ENCODE measurements at places on chromosomes 6 and 20. TPM values are rescaled to one million over a fixed set of nuclear protein-coding genes. Genes with fewer than 3 reads are reported as not detected.
A peak's percentile ranks its signal among the peaks of the same experiment; 100 is the strongest.

DNA sequence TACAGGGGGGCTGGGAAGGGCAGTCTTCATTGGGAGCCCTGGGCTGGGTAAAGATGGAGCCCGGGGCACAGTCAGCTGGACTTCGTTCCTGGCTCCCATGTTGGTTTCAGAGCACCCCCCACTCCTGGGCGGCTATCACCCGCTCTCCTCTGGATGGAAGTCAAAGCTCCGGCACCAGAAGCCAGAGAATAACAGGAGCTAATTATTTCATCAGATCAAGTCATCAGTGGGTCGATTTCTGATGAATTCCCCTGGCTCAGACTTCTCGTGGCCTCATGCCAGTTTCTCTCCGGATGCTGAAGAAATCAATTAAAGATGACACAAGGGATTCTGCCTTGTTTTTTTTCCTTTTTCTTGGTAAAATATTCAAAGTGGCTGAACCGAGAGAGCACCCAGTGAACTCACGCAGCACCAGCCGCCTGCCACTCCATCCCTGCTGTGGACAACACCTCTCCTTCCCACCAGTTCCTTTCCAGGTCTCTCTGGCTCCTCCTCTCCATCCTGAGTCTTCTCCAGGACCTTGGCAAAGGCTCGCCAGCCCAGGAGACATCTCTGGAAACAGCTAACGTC, 22.5 kb downstream of the SULF2 start:
- no peak for DNase-seq

GRCh38 chr6:11727998-11728961, 50.3 kb downstream of the ADTRP start:
- no peak for DNase-seq

GRCh38 chr6:170207586-170208181, 83.2 kb downstream of the DLL1 start:
- no peak for DNase-seq

SNAP25 gene
- total RNA-seq: 1.9 TPM

SERPINB1 gene
- 28.9 TPM for total RNA-seq

DNA sequence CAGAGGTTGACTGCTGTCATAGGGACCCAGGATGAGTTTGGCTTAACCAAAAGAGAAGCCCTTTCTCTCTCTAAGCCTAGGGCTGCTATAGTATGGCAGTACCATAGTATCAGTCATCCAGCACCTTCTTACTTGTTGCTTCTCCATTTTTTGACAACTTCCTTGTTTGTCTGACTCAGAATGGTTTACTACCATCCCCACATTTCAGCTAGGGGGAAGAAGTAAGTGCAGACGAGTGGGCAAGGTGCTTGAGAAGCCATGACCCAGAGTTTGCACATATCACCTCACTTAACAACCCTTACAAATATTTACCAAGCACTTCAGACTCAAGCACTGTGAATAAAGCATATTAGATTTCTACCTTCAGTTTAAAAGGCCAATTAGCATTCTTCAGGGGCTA, 289.9 kb upstream of the TSHZ2 start:
- DNase-seq: no peak

DNA sequence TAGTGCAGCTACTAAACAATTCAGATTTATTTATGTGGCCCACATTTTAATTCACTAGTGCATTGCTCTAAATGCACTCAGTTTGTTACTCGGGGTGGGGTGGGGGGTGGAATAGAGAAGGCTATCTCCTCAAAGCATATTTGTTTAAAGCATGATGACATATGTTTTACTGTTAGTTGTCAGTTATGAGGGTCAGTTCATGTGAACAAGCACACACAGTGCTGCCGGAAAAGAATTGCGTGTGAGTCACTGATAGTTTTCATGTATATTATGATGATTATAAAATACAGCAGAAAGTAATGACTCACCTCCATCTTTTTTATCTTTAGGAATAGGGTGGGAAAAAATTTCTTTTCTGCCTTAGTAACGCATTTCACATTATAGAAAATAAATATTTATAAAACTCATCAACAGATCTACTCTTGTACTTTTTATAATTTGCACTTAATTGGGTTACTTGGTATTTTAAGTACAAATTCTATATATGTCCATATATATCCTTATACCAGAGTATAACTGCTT, 42.2 kb upstream of the STXBP5 start:
- DNase-seq: no peak

DNA sequence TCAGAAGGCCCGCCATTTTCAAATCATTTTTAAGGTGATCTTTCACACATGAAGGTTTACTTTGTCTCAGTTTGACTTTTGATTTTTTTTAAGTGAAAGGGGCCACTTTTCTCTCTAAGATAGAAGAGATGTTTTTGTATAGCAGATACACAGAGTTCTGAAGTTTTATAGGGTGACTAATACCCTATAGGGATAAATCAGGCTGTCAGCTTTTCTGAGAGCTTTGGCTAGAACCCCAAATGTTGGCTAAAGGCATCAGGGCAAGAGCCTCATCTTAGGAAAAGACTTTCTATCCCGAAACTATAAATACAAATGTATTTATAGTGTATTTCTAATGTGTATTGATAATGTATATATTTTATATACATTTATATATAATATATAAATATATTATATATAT, 181.4 kb downstream of the TBX18 start:
- DNase-seq: no peak

DNA sequence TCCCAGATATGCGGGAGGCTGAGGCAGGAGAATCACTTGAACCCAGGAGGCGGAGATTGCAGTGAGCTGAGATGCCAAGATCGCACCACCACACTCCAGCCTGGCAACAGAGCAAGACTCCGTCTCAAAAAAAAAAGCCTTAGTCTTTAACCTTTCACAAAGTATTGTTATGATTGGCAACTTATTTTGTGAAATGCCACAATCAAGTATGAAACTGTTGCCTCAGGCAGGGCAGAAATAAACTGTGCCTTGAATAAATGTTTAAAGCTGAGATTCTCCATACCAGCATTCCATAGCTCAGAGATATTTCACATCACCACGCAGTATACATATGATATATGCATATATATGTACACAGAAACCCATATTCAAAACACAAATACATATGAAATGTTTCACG, 120.1 kb upstream of the CCDC28A start:
- DNase-seq: no peak

DNA sequence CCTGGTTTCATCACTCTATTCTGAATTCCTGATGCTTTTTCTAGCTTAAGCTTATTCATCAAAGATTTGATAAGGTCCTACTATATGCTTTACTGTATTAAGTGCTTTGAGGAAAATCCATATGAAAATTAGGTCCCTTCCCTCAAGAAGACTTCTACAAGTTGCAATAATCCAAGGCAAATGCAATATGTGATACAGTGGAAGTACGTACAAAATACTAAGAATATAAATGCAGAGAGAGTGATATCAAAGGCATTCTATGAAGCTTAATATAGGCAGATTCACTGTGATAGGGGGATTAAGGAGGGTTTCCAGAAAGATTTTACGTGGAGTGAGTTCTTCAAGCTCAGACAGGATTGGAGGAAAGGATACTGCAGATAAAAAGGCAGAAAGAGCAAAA, 142.1 kb downstream of the C6orf118 start:
- no peak for DNase-seq

GRCh38 chr20:25274481-25274880, 26.6 kb downstream of the PYGB start:
- DNase-seq: peak; percentile 47

- no peak for DNase-seq
Observed at GRCh38 chr6:157538168-157538567, 157.2 kb downstream of the ZDHHC14 start.

EPPIN gene
- total RNA-seq: not detected

DNA sequence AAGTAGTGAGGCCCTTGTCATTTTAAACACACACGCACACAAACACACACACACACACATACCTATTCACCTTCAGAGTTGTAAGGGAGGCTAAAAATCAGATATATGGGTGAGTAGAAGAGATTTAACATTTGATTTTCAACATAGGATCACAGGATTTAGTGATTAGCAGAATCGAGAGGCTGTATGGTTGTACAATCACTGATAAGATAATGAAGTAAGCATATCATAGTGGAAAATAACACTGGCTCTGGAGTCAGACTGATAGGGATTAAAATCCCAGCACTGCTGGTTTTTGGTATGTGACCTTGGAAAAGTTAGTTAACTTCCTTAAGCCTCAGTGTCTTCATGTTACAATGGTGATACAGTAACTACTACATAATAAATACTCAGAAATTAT, 40.8 kb downstream of the RNF217 start:
- no peak for DNase-seq

PRRT1 gene
- total RNA-seq: 1.9 TPM

GRCh38 chr6:75020376-75020775, 185.5 kb downstream of the COL12A1 start:
- no peak for DNase-seq

- no peak for DNase-seq
Observed at GRCh38 chr6:28585335-28585734, 59.7 kb downstream of the GPX5 start.

DNA sequence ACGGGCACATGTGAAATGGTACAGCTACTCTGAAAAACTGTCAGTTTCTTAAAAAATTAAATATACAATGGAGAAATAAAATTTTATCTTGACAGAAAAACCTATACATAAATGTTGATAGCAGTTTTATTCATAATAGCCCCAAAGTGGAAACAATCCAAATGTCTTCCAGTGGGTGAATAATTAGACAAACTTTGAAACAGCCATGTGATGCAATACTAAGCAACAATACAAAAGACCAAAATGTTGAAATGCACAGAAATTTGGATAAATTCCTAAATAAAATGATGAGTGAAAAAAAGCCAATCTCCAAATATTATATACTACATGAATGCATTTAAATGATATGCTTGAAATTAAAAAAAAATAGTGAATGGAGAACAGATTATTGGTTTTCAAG, 523.1 kb downstream of the HTR1B start:
- no peak for DNase-seq

- DNase-seq: no peak
Observed at GRCh38 chr6:26202201-26202611, 115.0 kb downstream of the HFE start.

DNA sequence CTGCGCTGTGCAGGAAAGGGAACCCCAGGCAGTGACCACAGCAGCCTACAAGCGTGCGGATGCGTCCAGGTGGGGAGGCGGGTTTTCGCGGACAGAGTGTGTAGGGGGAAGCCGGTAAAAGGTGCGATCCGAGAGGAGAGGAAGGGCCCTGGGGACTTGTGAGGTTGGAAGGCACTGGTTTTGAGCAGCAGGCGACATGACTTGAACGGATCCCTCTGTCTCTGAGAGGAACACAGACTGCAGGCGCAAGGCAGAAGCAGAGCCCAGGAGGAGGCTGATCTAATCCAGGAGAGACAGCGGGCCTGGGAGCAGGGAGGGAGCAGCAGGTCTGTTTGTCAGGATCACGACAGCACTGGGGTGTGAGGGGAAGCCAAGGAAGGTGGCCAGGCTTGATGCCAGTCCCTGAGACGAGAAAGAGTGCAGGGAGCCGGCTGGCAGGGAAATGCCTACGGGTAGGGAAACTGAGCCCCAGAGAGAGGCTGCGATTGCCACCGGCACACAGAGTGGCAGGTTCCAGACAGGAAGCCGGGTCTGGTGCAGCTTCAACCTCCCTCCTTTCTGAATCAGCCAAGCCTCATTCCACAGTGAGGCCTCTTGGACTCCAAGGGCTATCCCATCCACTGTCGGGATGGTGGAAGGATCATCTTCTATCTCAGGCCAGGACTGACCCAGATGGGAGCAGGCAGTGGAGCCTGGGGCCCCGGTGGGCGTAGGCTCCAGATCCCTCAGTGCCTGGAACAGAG, 57.1 kb downstream of the HNF4A start:
- DNase-seq: no peak

DNA sequence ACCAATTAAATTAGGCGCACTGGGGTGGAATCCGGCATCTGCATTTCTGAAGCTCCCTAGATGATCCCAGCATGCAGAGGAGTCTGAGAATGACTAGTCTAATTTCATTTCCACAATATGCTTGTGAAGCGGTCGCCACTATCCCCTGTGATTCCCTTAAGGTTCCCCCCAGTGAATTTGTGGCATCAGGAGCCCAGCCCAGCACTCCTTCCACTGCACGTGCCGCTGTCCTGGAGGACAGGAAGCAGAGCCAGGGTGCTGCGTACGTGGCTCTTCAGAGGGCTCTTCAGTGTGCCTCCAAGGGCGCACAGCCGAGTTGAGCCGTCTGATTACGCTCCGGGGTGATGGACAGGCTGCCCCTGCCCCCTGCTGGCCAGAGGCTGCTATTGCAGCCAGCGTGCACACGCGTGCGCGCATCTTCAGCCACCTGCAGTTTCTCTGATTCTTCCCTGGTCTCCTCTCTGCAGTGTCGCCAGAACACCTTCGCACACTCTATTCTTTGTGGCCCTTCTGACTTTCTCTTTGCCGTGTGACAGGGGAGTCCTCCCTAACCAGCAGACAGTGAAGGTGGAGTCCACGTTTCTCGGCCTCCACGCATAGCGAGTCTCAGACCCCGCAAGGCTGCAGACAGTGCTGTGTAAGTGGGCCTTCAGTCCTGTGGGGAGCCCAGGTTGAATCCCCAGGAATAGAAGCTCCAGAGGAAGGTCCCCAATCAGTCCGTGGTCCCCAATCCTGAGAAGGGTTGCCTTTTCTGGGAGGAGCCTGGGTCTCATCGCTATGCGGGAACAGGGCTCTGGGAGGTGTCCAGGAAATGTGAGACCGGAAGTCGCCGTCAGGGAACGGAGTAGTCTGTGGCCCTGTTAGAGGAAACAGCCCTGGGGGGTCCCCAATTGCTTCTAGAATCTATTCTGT, 16.5 kb upstream of the NCR2 start:
- peak; percentile 81 for DNase-seq

SCRT2 gene
- total RNA-seq: not detected

NKX2-2 gene
- total RNA-seq: not detected
